ENCODE measurements at places on chromosomes 2 and 18. TPM values are rescaled to one million over a fixed set of nuclear protein-coding genes. Genes with fewer than 3 reads are reported as not detected.

GRCh38 chr2:236402033-236402790, 138.0 kb upstream of the ASB18 start:
- no peak for DNase-seq

DNA sequence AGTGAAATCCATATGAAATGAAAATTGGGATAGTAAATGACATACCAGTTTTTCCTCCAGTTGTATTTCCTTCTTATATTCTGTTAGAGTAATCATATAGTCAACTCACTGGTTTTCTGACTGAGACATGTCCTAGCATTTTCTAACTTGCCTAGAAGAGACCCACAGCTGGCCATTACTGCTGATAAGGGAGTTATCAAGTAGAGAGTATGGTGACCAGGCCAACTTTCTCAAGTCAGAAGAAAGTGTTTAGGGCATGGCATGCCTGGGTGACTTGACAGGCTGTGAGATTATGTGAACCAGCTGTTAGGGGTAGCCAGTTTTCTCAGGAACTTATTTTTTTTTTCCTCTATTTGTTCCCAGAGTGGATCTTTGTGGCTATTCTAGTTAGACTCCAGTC, 81.2 kb downstream of the GPD2 start:
- DNase-seq: no peak

DNA sequence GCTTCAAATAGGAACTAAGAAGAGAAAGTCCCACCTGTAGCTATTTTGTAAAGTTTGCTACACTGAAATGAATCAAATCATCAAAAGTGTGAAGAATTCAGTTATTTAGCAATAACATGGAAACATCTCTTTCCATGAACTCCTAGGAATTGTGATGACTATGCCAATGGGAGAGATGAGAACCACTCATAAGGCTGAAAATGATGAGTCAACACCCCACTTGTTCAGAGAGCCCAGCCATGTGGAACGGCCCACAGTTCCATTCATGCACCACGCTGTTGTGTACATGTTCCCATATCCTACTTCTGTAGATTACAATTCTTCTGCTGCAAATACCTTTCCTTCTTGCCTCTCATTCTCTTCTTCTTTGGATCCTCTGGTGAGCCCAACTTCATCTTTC, 645.5 kb upstream of the ID2 start:
- DNase-seq: no peak

DNA sequence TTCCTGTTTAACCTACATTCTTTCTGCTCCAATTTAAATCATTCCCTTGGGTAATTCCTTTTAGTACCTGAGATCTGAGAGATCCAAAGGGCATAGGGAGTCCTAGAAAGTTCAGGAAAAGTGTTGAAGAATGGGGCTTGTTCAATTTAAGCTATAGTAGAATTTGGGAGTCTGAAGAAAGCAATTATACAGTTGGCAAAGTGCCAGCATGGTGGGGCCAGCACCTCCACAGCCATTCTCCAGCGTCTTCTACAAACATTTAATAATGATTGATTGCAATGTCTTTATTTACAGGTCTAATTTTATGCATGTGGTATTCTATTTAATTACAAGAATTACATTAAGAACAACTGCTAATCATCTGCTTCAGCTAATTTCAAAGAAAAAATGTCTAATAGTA, 957.7 kb upstream of the GYPC start:
- DNase-seq: no peak

- DNase-seq: no peak
These were observed 137.4 kb upstream of the FBXO11 start for GRCh38 chr2:48043746-48044145.

GRCh38 chr2:161136696-161137324, 23.4 kb upstream of the TANK start:
- DNase-seq: no peak

DNA sequence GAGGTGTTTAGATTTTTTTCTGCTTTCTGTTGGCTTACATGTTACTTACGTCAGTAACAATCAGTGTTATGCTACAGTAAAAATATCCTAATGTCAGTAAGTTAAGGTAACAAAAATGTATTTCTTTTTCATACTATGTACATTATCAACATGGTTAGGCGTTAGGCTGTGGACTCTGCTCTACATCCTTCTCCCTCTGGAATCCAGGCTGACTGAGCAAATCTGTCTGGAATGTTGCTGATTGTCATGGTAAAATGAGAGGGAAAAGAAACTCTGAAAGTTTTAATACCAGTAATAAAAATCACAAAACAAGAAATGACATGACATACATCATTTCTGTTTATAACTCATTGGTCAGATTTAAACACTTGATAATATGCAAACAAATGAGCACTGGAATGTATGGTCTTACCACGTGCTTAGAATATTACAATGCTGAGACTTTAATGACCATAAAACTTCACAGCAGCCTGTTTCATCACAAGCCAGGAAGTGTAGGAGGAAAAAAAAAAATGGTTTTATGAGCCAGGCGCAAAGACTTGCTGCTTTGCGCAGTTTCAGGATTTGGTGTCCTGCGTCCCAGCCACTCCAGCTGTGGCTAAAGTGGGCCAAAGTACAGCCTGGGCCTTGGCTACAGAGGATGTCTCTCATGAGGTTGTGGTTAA, 252.4 kb downstream of the FSIP2 start:
- DNase-seq: no peak

The TET3 gene
- 4.3 TPM for total RNA-seq

- no peak for DNase-seq
These were observed 110.0 kb downstream of the NCKAP5 start for GRCh38 chr2:133458280-133458679.

The SIX2 gene
- 1.0 TPM for total RNA-seq

DNA sequence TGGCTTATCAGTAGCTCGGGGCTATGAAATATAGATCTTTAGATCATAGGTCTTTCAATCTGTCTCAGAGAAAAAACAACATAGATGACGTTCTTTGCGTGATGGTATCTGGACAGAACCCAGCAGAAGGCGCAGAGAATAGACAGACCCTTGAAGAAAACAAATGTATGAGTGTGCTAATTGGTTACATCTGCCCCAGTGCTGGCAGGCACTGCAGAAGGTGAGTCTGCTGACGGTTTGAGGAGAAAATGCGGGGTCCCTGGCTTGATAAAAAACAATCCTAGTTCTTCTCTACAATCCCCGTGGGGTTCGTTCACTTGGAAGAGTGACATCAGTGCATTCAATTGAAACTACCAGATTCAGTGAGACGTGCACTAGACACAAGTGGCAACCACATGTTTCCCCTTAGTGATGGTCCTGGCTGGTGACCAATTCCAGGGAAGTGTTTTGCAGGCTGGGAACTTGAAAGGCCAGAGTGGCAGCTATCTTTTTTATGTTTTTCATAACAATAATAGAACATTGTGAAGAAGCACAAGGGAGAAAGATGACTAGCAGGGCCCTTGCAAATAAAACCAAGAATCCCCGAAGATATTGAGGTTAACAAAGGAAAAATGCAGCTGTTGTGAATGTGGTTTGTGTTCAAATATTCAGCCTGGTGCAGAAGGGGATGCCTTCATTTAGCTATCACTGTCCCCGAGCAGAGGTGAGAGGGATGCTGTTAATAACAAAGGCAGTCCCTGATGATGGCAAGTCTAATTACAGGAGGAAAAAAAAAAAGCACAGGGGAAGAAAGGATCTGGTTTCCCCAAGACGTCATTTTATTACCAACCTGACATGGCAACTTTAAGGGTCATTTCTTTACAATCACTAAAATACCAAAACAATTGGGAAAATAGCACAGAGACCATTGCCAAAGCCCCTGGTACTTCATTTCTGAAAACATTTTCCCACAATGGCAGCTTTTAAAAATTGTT, 337.6 kb upstream of the FIGN start:
- no peak for DNase-seq

DNA sequence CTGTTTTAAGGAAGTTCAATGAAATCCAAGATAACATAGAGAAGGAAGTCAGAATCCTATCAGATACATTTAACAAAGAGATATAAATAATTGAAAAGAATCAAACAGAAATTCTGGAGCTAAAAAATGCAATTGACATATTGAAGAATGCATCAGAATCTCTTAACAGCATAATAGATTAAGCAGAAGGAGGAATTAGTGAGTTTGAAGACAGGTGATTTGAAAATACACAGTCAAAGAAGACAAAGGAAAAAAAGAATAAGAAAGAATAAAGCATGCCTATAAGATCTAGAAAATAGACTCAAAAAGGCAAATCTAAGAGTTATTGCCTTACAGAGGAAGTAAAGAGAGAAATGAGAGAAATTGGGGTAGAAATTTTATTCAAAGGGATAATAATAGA, 204.1 kb downstream of the SS18 start:
- no peak for DNase-seq

The GNAL gene
- total RNA-seq: 5.8 TPM

DNA sequence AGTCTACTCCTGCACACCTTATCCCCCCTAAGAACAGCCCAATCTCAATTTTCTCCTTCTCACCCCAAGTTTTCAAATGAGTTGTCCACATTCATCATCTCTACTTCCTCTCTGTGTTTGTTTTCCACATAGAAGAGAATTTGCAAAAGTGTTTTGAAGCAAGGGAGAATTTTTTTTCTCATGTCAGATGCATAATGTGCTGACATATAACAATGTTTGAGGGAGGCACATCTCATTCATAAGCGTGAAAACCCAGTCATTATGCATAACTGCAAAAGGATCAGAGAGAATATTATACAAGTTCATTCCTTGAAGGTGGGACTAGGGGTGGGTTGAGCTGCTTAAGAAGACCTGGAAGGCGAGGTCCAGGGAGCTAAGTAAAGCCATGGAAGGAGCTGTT, 80.8 kb upstream of the SLC1A4 start:
- no peak for DNase-seq

The LRATD1 gene
- 0.80 TPM for total RNA-seq

GRCh38 chr2:40559175-40559574, 107.3 kb upstream of the SLC8A1 start:
- no peak for DNase-seq

The QPCT gene
- total RNA-seq: 2.5 TPM

GRCh38 chr18:78031991-78032390, 782.3 kb downstream of the GALR1 start:
- DNase-seq: no peak

DNA sequence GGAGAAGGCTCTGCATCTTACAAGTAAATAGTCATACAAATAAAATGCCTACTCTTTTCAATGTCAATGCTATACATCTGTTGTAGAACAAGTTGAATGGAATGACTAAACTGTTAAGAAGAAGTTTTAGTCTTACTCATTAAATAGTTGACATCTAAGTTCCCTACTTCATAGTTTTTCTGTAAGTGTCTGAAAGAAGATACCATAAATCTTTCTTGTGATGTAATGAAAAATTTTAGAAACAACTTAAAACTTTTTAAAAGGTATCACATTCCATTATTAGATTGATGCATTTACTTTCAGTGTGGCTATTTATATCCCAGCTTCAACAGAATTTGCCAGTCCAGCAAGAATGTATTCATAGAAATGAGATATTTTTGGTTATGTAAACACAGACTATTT, 185.2 kb upstream of the EPC2 start:
- no peak for DNase-seq

The HNMT gene
- total RNA-seq: 19.0 TPM

DNA sequence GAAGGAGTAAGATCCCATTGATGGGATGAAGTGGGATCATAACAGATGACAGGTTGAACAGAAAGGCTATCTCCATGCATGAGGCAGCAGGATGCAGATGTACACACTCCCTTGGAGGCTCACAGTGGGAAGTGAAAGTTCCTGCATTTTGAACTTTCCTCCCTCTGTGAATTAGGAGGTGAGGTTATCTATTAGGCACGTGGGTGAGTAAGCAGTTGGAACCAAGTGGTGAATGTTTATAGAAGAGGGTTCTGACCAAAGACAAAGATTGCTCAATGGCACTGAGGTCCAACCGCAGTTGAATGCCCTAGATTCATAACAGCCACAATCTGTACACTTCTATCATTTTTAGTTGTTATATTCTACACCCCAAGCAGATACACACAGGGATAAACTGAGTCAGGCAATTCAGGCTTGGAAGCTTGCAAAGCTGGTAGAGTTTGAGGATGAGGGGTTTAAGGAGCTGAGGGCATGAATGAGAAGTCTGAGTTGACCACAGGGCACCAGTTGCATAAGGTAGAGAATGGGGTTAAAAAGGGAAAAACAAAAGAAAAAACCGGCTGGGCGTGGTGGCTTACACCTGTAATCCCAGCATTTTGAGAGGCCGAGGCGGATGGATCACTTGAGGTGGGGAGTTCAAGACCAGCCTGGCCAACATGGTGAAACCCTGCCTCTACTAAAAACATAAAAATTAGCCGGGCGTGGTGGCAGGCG, 7.1 kb upstream of the KCMF1 start:
- DNase-seq: no peak

DNA sequence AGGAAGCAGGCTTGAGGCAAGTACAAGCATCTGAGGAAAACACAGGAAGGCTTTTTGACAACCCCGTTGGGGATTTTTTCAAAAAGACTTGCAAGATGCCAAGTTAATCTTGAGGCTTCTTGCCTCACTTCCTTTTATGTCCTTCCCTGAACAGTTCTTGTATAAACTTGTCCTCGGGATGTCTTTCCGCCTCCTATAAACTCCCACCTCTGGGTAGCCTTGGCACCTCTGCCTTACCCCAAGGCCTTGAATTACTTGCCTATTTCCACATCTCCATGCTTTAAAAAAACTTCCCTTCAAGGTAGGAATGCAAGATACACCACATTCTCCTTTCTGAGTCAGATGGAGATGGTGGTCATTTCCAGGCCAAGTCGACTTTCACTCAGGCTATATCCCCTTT, 106.4 kb upstream of the RBBP8 start:
- no peak for DNase-seq

- DNase-seq: no peak
These were observed 410.1 kb upstream of the TCF4 start for GRCh38 chr18:55998071-55998522.

DNA sequence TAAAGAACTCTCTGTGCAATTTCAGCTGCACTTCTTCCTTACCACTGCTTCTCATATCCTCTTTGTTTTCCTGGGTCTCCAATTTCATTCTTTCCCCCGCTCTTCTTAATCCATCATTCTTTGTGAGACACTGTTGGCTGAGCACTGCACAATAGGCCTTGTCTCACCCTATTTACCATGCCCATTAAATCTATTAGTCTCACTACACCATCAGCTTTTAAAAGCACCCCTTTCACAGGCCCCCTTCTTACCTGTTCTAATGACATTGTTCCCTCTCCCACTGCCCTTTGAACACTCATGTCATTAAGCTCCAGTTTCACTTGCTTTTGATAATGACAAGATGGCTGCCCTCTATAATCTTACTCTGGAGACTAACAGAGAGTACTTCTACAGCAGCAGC, 404.1 kb upstream of the ACVR2A start:
- no peak for DNase-seq

- no peak for DNase-seq
These were observed 3.6 kb downstream of the SCRN3 start for GRCh38 chr2:174399171-174399570.

GRCh38 chr18:46917803-46918600, 600 bp downstream of the KATNAL2 start:
- peak; percentile 36 for DNase-seq

- DNase-seq: no peak
These were observed 30.9 kb downstream of the RTP5 start for GRCh38 chr2:241900251-241901017.

GRCh38 chr18:74778191-74778847, 180.6 kb downstream of the ZNF407 start:
- DNase-seq: no peak

The SCN2A gene
- 0.56 TPM for total RNA-seq
